Gastroesophageal sphincter (tissue), 4 donors: ENCODE measurements at places on chromosomes 7 and 10. TPM values are rescaled to one million over a fixed set of nuclear protein-coding genes. Genes with fewer than 3 reads are reported as not detected.

Gene GAD2
- not detected for total RNA-seq

Gene VSTM4
- total RNA-seq: 11.4 TPM

Gene LBX1
- not detected for total RNA-seq

- H3K4me1 ChIP-seq: no peaks in the 10 kb centered on the region
- no peak overlapping the region for H3K27ac ChIP-seq
- H3K27me3 ChIP-seq: no peaks in the 10 kb centered on the region
- no peak overlapping the region for H3K4me3 ChIP-seq
- no peak for ATAC-seq
- H3K36me3 ChIP-seq: no peaks in the 10 kb centered on the region
These were observed 764.9 kb upstream of the AUTS2 start for GRCh38 chr7:68833422-68833821.

DNA sequence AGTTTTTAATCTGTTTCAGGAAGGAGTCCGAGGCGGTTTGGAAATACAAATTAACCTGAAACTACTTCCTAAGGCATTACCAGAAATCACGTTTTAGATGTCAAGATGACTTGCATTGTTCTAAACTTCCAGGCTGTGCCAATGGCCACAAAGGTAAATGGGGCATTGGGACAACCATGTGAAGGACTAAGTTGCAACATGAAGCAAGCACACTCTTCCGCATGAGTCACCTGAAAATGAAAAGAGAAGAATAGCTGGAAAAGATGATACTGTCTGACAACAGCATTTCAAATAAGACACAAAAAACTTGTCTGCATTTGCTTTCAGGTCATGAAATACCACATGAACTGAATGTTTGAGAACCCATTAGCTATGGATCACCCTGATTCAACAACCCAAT, 262.1 kb downstream of the AHR start:
- no peak overlapping the region for H3K4me3 ChIP-seq
- ATAC-seq: no peak
- no peaks in the 10 kb centered on the region for H3K36me3 ChIP-seq

DNA sequence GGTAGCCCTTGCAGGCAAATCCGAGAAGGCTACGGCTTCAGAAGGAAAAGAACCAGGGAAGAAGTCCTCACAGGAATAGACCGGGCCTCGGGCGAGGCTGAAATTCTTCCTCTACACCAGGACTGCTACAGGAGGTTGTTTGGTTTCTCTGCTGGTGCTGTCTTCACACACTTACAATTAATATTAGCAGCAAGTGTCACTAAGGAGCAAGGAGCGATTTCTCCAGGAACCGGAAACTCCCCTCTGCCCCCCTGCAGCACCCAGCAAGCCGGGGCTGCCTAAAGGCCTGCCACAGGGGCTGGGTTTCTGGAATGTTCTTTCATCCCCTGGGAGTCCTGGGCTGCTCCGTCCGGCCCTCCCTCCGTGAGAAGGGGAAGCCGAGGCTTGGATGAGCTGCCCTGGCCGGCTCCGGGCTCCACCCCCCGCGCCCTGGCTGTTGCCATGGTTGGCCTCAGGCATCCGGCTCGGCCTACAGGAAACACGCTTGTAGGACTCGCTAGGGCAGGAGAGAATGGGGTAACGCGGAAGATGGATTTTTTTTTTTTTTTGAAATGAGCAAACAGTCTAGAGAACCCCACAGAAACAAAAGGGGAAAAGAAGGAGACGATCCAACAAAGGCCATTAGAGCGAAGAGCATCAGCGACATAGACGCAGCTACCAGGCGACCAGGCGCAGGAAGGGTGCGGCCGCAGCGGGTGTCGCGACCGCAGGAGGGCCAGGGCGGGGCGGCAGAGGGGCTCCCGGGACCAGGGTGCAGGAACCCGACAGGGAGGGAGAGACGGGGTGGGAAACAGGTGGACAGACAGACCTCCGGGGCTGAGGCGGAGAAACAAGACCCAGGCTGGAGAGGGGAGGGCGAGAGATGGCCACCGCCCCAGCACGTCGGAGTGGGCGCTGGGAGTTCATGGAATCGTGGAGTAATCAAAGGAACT, 33.0 kb downstream of the EN2 start:
- H3K27me3 ChIP-seq: peaks cover 93% of the 10 kb centered on the region
- peak overlapping the region; percentile 55 for H3K27ac ChIP-seq
- H3K36me3 ChIP-seq: no peaks in the 10 kb centered on the region
- ATAC-seq: peak; percentile 50
- H3K4me1 ChIP-seq: no peaks in the 10 kb centered on the region

GRCh38 chr7:82705517-82706260, 262.1 kb upstream of the CACNA2D1 start:
- H3K4me3 ChIP-seq: no peak overlapping the region
- no peak overlapping the region for H3K27ac ChIP-seq
- no peaks in the 10 kb centered on the region for H3K27me3 ChIP-seq
- H3K36me3 ChIP-seq: no peaks in the 10 kb centered on the region

- H3K4me1 ChIP-seq: no peaks in the 10 kb centered on the region
- no peak overlapping the region for H3K4me3 ChIP-seq
- ATAC-seq: no peak
- no peaks in the 10 kb centered on the region for H3K36me3 ChIP-seq
- no peaks in the 10 kb centered on the region for H3K27me3 ChIP-seq
These were observed 115.5 kb upstream of the DKK1 start for GRCh38 chr10:52198540-52198939.

DNA sequence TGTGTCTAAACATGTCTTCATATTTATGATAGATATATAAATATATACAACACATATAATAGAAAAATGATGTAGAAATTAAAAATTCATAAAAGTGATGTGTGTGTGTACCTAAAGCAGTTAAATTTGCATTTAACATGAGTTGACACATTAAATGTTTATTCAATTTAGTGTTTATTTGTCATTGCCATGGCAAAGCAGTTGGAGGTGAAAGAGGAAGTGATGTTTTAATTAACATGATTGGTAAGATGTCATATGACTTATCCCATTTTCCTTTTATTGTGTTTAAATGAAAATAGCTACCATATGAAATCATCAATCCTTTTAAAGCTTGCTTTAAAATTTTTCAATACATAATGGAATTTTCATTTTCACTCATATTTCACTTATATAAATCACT, 452.6 kb downstream of the SUGCT start:
- H3K4me3 ChIP-seq: no peak overlapping the region
- H3K36me3 ChIP-seq: no peaks in the 10 kb centered on the region
- no peak overlapping the region for H3K27ac ChIP-seq
- no peaks in the 10 kb centered on the region for H3K27me3 ChIP-seq

- H3K4me1 ChIP-seq: no peaks in the 10 kb centered on the region
- no peaks in the 10 kb centered on the region for H3K36me3 ChIP-seq
- H3K4me3 ChIP-seq: no peak overlapping the region
These were observed 24.3 kb downstream of the CSTF2T start for GRCh38 chr10:51675088-51675487.
